ENCODE measurements at places on chromosomes 11 and 22.
A peak's percentile ranks its signal among the peaks of the same experiment; 100 is the strongest.

DNA sequence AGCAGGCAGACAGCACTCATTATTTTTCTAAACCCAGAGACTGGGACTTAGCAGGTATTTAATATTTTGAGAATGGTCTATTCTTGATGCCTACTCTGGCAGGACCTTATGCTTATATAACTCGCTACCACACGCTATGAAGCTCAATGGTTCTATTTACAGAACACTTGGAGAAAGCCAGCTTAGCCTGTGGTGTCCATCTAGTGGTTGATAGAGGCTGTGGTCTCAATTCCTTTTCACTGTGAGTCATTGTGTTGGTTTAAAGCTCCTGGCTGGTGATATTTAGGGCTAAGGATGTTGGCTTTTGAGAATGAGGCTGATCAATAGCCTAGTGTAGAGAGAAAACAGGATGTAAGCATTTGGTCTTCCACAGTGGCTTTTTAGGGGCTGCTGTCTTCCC lies 206.4 kb downstream of the DBX1 start:
- no peak for DNase-seq

DNA sequence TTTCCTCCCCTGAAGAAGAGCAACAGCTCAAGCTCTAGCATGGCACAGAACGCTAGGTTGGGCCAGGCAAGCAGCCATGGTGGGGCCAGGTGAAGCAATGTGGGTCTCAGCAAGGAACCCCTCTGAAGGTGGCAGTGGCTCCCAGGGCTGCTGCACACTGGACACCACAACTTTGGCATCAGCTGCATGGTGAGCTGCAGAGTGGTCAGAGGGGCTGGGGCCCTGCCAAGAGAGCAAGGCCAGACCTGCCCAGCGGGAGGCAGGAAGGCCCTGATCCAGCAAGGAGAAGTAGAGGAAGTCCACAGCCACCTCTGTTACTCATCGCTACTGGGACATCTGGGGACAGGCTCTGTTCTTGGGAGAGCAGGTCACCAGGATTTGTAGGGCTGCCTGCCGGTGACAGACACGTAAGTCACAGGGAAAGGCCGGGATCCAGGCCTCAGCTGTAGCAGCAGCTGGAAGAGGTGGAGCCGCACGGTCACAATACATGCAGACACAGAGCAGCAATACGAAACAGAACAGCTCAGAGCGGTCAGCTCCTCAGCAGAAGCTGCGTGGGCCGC lies 12.4 kb downstream of the CYB561A3 start:
- no peak for DNase-seq

DNA sequence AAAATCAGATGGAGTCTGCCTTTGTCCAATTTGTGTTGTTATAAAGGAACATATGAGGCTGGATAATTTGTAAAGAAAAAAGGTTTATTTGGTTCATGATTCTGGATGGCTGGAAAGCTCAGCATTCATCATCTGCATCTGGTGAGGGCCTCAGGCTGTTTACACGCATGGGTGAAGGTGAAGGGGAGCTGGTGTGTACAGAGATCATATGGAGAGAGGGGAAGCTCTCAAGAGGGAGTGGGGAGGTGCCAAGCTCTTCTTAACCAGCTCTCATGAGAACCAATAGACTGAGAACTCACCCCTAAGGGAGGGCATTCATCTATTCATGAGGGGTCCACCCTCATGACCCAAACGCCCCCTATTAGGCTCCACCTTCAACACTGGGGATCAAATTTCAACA lies 40.0 kb downstream of the NEU3 start:
- no peak for DNase-seq

GRCh38 chr11:115325523-115325922 lies 178.7 kb downstream of the CADM1 start:
- no peak for DNase-seq

GRCh38 chr11:44637487-44637886 lies 72.0 kb downstream of the CD82 start:
- peak; percentile 67 for DNase-seq
